Naive B cell (primary cell): ENCODE measurements at places on chromosomes 12 and 14. TPM values are rescaled to one million over a fixed set of nuclear protein-coding genes. Genes with fewer than 3 reads are reported as not detected.

ITGA5 gene
- 2.6 TPM for polyA plus RNA-seq

TAS2R50 gene
- not detected for polyA plus RNA-seq

- H3K36me3 ChIP-seq, result no peaks in the 10 kb centered on the region
- H3K27ac ChIP-seq, result no peak overlapping the region
- H3K4me1 ChIP-seq, result peaks cover 32% of the 10 kb centered on the region
- H3K4me3 ChIP-seq, result no peak overlapping the region
- no peak for DNase-seq
Observed at GRCh38 chr12:54371328-54372112, 7.2 kb upstream of the GPR84 start.

DNA sequence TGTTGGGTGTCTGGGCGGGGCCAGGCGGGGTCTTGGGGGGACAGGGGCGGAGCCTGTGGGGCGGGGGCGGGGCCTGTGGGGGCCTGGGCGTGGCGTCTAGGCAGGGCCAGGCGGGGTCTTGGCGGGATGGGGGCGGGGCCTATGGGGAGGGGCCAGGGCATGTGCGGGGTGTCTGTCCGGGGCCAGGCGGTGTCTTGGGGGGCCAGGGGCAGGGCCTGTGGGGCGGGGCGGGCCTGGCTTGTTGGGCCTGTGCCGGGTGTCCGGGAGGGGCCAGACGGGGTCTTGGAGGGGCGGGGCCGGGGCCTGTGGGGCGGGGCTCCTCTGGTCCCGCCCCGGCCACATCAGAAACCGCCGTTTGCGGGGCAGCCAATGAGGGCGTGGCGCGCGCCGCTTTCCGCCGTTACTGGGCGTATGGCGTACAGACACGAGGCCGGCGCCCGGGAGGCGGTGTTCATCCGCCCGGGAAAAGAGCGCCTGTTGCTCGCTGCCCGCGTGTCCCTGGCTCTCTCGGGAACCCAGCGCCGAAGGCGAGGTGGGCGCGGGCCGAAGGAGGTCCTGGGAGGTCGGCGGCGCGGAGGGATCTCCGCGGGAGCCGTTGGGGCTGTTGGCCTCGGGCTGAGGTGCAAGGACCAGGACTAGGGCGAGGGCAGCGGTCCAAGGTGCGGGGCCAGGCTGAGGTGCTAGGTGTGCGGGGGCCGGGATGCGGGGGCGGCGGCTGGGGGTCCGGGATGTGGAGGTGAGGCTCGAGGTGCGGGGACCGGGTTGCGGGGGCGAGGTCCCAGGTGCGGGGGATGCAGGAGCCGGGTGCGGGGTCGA lies at the start of gene PIWIL1:
Gene PIWIL1, plus strand, starts transcription at position 400 of the 816 bp plus-strand sequence. CDS start 4,705 bp downstream, outside the sequence.
- H3K4me3 ChIP-seq, result no peak within 1 kb of the TSS
- H3K27ac ChIP-seq, result no peak within 1 kb of the TSS
- H3K27me3 ChIP-seq, result peaks cover 32% of the 10 kb centered on the region
- no peak for DNase-seq

GRCh38 chr14:77140359-77141213 lies 1.0 kb downstream of the ZDHHC22 start:
- peak overlapping the region; percentile 84 for H3K4me3 ChIP-seq
- peaks cover 29% of the 10 kb centered on the region for H3K4me1 ChIP-seq
- no peak for DNase-seq
- H3K27me3 ChIP-seq, result peaks cover 89% of the 10 kb centered on the region
- no peaks in the 10 kb centered on the region for H3K36me3 ChIP-seq

- peaks cover 12% of the 10 kb centered on the region for H3K36me3 ChIP-seq
- peaks cover 64% of the 10 kb centered on the region for H3K4me1 ChIP-seq
- no peaks in the 10 kb centered on the region for H3K27me3 ChIP-seq
- no peak overlapping the region for H3K27ac ChIP-seq
- DNase-seq, result no peak
Observed at GRCh38 chr12:124482567-124482893, 84.9 kb downstream of the NCOR2 start.

- no peaks in the 10 kb centered on the region for H3K36me3 ChIP-seq
- no peaks in the 10 kb centered on the region for H3K4me1 ChIP-seq
- DNase-seq, result no peak
- no peak overlapping the region for H3K4me3 ChIP-seq
Observed at GRCh38 chr14:81805785-81806184, 272.1 kb upstream of the SEL1L start.

DNA sequence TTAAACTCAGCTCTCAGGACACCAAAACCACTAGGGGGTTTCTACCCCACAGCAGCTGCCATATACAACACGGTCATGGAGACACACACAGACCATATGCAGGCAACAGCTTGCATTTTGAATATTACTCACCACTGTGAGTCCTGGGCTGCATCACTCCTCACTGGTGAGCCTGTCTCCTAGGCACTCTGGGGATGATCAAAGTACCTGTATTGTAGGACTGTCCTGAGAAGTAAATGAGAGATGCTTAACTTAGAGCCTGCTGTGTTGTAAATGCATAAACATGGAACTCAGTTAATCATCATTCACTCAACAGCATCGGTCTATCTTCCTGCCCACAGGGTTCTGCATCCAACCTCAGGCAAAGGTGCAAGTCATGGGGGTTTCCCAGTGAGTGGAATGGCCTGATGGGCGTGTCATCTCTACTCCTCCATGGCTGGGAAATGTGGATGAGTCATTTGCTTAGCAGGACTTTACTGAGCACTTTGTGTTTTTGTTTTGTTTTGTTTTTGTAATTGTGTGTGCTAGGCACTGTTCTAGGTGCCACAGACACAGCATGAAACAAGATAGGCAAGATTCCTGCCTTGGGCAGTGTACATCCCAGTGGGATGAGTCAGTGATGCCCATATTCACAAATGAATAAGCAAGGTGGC lies 1141.2 kb upstream of the TMEM132C start:
- H3K27ac ChIP-seq, result no peak overlapping the region
- no peaks in the 10 kb centered on the region for H3K27me3 ChIP-seq
- no peaks in the 10 kb centered on the region for H3K4me1 ChIP-seq
- DNase-seq, result no peak

GRCh38 chr14:61877035-61877390 lies 114.8 kb downstream of the SNAPC1 start:
- H3K27me3 ChIP-seq, result peaks cover 20% of the 10 kb centered on the region
- no peak overlapping the region for H3K27ac ChIP-seq
- DNase-seq, result no peak
- H3K36me3 ChIP-seq, result peaks cover 10% of the 10 kb centered on the region
- H3K4me3 ChIP-seq, result no peak overlapping the region

FSCB gene
- polyA plus RNA-seq, result not detected

GRCh38 chr12:123531091-123531490 lies 2.4 kb downstream of the RILPL1 start:
- no peaks in the 10 kb centered on the region for H3K36me3 ChIP-seq
- no peak for DNase-seq
- peaks cover 12% of the 10 kb centered on the region for H3K4me1 ChIP-seq
- peaks cover 5% of the 10 kb centered on the region for H3K27me3 ChIP-seq
- no peak overlapping the region for H3K27ac ChIP-seq
- no peak overlapping the region for H3K4me3 ChIP-seq

INSM2 gene
- polyA plus RNA-seq, result not detected

PYGL gene
- polyA plus RNA-seq, result 0.13 TPM

ATL1 gene
- polyA plus RNA-seq, result 5.8 TPM

- no peak overlapping the region for H3K4me3 ChIP-seq
- H3K27me3 ChIP-seq, result no peaks in the 10 kb centered on the region
- H3K36me3 ChIP-seq, result no peaks in the 10 kb centered on the region
- no peak for DNase-seq
Observed at GRCh38 chr12:2673966-2674810, 120.6 kb upstream of the FKBP4 start.

BIN2 gene
- polyA plus RNA-seq, result 84.7 TPM

DNA sequence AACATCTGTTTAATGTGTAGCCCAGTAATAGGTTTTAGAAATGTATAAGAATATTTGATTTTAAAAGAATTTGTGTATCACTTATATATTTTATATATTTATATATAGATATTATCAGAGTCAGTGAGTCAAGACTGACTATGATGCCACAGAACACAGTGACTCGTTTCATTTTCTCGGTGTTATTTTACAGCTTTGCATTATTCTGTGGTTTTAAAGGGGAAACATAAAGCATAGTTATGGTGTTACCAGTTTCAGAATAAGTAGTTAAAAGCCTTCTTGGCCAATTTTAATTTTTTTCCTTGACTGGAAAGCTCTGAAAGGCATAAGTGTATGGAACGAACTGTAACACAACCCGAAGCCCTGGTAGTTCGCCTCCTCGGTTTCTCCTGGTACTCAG lies 91.0 kb downstream of the GRIP1 start:
- H3K4me3 ChIP-seq, result no peak overlapping the region
- H3K27me3 ChIP-seq, result no peaks in the 10 kb centered on the region
- DNase-seq, result no peak
- H3K27ac ChIP-seq, result no peak overlapping the region
- H3K4me1 ChIP-seq, result peaks cover 4% of the 10 kb centered on the region

CELA1 gene
- polyA plus RNA-seq, result not detected

DNA sequence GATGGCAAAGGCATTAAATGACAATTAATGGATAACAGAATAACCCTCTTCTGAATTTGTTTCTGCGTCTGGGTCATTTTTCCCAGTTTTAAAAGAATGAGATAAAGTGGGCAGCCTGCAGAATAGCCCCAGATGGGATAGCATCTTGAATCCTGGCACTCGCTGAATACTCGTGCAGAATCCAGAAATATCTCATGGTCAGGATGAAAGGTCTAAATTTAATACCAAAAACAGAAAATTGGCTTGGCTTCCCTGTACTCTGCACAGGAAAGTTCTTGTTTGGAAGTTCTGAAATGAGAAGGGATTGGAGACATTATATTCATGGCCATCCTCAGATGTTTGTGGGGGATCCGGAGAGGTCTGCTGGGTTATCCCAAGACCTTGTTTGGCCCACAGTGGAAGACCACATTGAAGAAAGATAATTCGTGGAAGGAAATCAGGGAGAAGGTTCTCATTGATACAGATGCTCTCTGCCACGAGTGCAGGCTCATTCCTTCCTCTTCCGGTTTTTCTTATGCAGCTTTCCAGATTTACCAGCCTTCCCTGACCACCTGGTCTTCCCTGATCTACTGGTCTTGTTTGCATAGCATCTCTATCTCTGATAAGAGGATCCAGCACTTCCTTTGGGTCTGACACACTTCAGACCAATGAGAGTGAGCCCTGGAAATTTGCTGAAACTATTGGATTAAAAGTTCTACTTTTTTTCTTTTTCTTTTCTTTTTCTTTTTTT lies 6.0 kb upstream of the IFT81 start:
- H3K27me3 ChIP-seq, result no peaks in the 10 kb centered on the region
- no peak for DNase-seq
- no peak overlapping the region for H3K4me3 ChIP-seq
- no peak overlapping the region for H3K27ac ChIP-seq

DNA sequence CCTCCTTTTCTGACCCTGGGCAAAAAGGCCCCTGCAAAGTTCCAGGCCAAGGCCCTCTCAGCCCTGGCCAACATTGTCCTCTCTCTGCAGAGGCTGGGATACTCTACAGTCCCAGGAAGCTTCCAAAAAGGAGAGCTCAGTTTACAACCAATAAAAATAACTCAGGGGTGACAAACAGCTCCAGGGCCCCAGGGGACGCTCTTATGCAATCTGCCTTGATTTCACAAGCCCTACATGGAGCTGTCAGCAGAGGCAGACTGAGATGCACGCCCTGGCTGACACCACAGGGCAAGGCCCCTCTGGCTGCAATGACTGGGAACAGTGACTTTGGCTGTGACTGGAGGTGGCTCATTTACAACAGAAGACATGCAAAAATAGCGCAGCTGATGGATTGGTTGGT lies 129.0 kb upstream of the MED13L start:
- no peak for DNase-seq
- H3K36me3 ChIP-seq, result no peaks in the 10 kb centered on the region
- no peaks in the 10 kb centered on the region for H3K27me3 ChIP-seq
- H3K27ac ChIP-seq, result no peak overlapping the region
- H3K4me3 ChIP-seq, result no peak overlapping the region

SPX gene
- polyA plus RNA-seq, result 0.47 TPM

- H3K27me3 ChIP-seq, result no peaks in the 10 kb centered on the region
- no peak for DNase-seq
- H3K4me1 ChIP-seq, result peaks cover 82% of the 10 kb centered on the region
- peak overlapping the region; percentile 99 for H3K27ac ChIP-seq
Observed at GRCh38 chr12:92156139-92156538, 10.5 kb upstream of the BTG1 start.

DNA sequence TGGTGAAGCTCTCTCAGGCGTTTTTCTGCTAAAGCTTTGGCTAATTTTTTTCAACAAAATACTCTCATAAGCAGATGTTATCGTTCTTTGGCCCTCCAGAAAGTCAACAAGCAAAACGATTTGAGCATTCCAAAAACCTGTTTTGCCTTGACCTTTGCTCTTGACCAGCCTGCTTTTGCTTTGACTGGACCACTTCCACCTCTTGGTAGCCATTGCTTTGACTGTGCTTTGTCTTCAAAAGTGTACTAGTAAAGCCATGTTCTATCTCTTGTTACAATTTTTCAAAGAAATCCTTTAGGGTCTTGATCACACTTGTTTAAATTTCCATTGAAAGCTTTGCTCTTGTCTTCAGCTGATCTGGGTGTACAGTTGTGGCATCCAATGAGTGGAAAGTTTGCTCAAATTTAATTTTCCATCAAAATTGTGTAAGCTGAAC lies 10.7 kb upstream of the ARID4A start:
- peak overlapping the region; percentile 34 for H3K27ac ChIP-seq
- no peaks in the 10 kb centered on the region for H3K27me3 ChIP-seq
- no peak for DNase-seq

WASHC3 gene
- polyA plus RNA-seq, result 146 TPM

DNA sequence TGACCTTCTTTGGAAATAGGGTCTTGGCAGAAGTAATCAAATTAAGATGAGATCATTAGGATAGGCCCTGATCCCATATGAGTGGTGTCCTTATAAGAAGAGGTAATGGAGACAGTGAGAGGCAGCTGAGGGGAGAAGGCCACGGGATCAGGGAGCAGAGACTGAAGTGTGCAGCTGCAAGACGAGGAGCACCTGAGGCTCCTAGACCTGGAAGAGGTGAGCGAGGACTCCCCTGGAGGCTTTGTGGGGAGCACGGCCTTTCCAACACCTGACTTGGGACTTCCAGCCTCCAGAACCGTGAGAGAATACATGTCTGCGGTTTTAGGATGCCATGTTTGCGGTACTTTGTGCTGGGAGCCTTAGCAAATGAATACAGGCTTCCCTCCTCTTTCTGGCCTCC lies 37.5 kb downstream of the LRTM2 start:
- H3K36me3 ChIP-seq, result peaks cover 36% of the 10 kb centered on the region
- H3K27ac ChIP-seq, result no peak overlapping the region
- H3K4me1 ChIP-seq, result no peaks in the 10 kb centered on the region
- DNase-seq, result no peak
- peaks cover 28% of the 10 kb centered on the region for H3K27me3 ChIP-seq
